ENCODE measurements at places on chromosomes 5 and 9.

- DNase-seq, result peak; percentile 21
Measured at GRCh38 chr5:3310541-3311261, 284.9 kb upstream of the IRX1 start.

- no peak for DNase-seq
Measured at GRCh38 chr5:116265471-116265870, 180.6 kb downstream of the COMMD10 start.

GRCh38 chr5:61055434-61056006 lies 106.7 kb downstream of the SMIM15 start:
- peak; percentile 83 for DNase-seq

DNA sequence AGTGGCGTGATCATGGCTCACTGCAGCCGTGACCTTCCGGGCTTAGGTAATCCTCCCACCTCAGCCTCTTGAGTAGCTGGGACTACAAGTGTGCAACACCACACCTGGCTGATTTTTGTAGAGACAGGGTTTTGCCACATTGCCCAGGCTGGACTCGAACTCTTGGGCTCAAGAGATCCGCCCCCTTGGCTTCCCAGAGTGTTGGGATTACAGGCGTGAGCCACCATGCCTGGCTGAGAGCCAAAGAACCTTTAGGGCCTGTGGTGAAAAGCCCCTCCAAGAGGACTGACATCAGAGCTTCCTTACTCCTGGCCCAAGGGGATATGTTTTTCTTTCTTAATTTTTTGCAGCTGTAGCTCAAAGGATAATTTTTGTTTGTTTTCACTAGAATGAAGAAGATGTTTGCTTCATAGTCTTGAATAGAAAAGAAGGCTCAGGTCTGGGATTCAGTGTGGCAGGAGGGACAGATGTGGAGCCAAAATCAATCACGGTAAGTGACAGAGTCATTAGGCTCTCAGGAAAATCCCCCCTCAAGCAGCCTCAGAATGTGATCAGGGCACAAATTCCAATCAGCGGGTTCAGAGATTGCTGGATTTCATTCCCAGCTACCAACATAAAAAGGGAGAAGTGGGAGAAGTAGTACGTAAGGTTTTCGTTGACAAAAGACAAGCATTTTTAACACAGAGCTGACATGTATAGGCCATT lies 77.1 kb downstream of the GOLPH3 start:
- DNase-seq, result no peak

- no peak for DNase-seq
Measured at GRCh38 chr9:14097666-14098415, 216.1 kb downstream of the NFIB start.

DNA sequence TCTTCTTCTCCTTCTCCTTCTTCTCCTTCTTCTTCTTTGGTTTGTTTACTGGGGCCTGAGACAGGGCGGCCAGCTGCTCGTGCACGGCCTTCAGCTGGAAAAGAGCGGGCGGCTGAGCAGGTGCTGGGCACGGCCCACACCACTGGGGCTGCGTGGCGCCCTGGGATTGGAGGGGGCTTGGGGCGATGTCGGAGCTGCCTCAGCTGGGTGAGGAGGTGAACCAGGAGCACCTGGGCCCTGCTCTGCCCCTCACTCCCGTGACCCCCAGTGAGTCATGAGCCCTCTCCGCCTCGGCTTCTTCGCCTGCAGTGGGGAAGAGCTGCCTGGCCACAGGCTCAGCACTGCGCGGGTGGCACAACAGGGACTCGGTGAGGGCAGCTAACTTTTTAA lies 14.9 kb downstream of the BRD3OS start:
- DNase-seq, result no peak

DNA sequence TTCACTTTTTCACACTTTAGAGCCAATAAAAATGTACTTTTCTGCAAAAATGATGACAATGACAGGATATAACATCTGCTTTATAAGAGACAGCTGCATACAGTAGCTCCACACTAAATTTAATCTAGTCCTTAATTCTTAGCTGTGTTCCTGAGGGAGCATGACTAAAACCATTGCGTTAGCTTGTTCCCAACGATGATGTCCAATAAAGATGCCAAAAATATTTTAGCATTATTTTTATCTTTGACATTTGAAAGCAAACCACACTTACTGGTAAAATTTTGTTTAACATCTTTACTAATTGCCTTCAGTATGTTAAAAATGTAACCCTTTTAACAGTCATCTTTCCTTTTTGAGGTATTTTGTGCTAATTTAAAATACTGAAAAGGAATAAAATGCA lies 382.7 kb downstream of the CHSY3 start:
- peak; percentile 6 for DNase-seq

GRCh38 chr9:2526071-2526828 lies 95.3 kb upstream of the VLDLR start:
- peak; percentile 28 for DNase-seq

DNA sequence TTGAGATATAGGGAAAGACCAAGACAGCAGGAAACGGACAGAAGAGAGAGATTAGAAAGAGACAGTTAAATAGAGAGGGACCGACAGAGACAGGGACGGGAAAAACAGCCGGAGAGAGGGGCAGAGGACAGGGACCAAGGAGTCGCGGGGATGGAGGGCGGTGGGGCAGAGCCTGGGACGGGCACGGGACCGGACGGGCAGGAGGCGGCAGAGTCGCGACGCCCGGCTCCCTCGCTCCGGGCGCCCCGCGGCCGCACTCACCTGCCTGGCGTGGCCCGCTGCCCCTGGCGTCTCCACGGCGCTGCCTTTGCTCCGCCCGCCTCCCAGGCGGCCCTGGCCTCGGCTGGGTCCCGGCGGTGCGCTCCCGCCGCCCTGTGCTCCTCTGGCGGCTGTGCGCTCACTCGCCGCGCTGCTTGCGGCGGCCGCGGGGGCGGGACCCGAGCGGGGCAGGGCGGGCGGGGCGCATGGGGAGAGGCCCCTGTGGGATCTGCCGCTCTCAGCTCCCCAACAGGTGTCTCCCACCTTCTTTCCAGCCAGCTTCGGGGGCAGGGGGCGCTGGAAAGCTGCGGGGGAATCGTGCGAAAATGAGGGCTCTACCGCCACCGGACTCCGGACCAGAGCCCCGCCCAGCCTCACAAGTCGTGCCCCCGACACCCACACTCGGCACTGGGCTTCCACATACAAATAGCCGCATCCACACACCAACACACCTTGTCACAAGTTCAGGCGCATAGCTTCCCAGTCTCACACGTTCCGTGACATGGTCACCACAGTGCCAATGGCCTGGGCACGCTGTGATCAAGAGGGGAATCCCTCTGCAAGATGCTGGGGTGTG lies at the start of gene ARID3C:
ARID3C (minus strand) TSS at position 411 of the 835 bp plus-strand sequence. CDS start 1,052 bp downstream, outside the sequence.
- no peak for DNase-seq

GRCh38 chr5:169503886-169504285 lies 79.7 kb upstream of the SPDL1 start:
- DNase-seq, result no peak

DNA sequence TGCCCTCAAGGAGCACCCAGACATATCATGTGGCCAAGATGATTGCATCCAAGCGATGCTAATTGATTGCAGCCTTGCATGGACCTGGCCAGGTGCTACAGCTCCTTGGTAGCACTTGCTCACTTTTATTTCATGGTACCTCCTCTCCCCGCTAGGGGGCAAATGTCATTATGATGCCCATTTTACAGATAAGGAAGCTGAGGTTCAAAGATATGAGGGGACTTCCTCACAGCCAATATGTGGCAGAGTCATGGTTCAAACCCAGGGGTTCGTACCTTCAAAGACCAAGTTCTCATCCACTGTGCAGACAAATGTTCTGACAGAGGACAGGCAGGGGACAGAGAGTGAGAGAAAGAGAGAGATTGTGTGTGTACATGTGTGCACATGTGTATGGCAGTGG lies 21.9 kb upstream of the KCNMB1 start:
- no peak for DNase-seq

GRCh38 chr5:93892481-93892880 lies 151.1 kb upstream of the POU5F2 start:
- peak; percentile 44 for DNase-seq

DNA sequence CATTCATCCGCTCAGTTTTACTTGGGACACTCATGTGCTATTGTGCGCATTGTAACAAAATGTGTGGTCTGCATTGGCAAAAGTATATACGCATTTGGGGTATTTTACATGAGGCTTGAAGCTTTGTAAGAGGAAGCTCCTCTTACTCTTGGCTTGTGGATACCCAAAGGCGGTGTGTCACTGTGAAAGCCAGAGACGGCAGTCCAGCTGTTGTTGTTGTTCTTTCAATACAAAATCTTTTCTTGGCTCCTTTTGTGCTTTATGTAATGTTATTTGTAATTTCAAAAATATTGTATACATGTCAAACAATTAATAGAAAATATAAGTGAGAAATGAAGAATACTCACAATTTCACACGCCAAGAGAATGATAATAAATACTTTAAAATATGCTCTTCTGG lies 128.3 kb upstream of the MOCS2 start:
- no peak for DNase-seq

DNA sequence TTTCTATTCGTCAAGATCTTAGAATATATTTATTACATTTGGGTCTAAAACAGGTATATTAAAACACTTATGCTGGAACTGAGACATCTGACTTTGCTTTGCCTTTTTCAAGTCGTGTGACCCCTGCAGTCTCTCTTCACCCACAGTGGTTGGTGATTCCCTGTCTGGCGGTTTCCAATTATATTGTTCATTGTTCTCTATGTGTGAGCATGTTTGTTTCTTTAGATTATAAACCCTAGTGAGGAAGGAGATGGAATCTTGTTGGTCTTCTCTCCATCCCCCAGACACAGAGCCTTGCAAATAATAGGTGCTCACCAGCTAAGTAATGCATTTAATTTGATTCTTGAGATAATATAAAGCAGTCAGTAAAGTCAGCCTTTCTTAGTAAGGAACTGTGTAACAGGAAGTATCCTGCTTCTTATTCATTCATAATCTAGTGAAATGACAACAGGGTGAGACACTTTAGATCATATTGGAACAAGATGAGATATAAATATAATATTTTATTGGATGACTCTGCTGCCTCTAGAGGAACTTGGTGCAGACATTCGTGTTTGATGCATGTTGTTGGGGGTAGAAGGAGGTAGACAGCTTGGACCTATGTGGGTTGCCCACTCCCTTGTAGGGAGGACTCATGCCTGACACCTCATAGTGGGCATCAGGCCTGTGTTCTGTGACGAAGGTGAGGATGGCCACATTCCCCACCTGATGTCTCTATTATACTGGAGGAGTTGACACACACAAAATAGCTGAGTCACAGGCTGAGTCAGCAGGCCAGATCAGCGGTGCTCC lies 88.1 kb downstream of the FGF1 start:
- no peak for DNase-seq

DNA sequence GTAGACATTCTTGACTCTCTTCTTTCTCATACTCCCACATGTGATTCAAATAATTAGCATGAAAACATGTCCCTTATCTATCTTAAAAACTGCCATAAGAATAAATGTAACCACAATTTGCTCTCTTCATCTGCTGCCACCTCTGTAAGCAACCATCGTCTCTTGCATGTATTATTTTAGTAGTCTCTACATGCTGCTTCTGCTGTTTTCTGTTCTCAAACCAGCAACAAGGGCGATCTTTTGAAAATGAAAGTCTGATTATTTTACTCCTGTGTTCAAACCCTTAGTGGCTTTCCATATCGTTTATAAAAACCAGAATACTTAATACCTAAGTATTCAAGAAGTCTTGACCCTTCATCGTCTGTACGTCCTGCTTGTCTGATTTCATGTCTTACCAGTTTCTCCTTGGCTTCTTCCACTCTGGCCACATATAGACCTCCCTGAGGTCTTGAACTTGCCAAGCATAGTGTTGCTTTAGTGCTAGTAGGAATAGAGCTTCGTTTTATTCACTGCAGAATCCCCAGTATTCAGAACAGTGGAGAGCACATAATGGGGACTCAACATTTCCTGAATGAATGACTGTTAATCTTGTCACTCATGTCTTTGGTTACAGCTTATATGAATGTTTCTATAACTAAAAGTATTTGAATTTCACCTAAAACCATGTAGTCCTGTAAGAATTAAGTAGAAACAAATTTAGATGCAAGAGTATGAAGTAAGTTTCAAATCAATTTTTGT lies 10.6 kb downstream of the CDC42SE2 start:
- no peak for DNase-seq

DNA sequence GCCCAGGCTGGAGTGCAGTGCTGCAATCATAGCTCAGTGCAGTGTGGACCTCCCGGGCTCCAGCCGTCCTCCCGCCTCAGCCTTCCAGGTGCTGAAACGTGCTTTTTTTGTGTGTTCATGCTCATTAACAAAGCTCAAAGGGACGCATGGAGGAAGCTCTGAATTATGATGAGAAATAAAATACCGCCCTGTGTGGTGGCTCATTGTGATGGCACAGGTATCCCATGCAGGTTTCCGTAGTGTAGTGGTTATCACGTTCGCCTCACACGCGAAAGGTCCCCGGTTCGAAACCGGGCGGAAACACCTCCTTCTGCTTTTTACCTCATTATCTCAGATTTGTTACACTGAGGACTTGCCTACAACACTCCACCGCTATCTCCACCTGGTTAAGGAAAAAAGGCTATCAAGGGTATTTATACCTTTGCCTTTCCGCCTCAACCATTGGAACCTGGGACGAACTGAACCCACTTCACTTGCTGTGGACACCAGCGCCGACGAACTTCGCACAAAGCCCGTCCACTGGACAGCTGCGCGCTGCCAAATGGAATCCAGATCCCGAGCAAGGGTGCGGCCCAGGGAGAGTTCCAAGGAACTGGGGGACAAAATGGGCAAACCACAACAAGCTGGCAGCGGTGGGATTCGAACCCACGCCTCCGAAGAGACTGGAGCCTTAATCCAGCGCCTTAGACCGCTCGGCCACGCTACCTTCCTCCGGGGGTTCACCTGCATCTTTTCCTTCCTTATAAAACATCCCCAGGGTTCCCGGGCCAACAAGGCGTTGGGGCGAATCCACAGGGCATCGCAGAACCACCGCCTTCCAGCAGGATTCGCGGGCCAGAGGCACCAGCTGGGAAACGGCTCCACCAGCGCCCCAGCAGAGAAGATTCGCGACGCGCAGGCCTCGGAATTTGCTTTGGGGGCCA lies 26.3 kb downstream of the OR2V2 start:
- no peak for DNase-seq

DNA sequence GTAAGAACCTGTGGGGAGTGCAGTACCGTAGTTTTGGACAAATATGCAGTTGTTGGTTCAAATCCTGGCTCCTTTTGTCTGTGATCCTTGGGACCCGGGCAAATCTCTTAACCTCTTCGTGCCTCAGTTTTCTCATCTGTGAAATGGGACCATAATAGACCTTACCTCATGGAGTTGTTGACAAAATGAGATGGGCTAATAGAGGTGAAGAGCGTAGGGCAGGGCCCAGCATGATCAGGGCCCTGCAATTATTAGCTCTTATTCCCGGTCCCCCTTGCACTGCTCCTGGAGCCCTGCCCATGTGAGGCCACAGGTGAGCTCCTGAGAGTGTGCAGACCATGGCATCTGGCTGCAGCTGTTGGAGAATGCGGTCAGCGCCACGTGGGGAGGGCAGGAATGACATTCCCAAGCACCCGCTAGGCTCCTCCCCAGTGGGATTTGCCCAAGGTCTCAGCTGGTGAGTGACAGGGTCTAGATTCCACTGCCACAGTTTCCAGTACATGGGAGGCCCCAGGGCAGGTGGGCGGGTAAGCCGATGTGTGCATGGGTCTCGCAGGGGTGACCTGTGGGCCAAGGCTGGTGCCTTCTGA lies 41.0 kb downstream of the NEK6 start:
- no peak for DNase-seq

GRCh38 chr5:174518512-174518911 lies 205.9 kb upstream of the MSX2 start:
- no peak for DNase-seq

GRCh38 chr5:133277744-133278143 lies 225.9 kb downstream of the HSPA4 start:
- DNase-seq, result no peak

- no peak for DNase-seq
Measured at GRCh38 chr5:3312299-3312698, 283.3 kb upstream of the IRX1 start.

Data from brain (organoid and tissue), 16 donors.